ENCODE measurements at places on chromosomes 13 and 19.

DNA sequence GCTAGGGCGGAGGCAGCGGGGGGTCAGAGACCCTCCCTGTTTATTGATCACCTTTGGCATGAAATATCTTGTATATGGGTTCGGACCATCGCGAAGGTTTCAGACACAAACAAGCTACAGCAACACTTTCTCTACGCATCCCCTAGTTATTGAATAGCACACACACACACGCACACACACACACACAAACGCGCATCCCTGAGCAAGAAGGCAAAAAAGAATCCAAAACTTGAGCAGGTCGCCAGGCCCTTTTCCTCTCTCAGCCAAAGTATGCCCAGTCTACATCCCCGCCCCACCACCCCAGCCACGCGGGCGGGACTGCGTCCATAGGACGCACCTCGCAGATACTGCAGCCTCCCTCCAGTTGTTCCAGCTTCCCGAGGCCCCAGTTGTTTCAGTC, 16.0 kb downstream of the POU4F1 start:
- DNase-seq: no peak

- DNase-seq: no peak
Observed at GRCh38 chr13:105074755-105075154, 1460.7 kb downstream of the EFNB2 start.

GRCh38 chr13:85076343-85076742, 722.9 kb downstream of the SLITRK6 start:
- no peak for DNase-seq

DNA sequence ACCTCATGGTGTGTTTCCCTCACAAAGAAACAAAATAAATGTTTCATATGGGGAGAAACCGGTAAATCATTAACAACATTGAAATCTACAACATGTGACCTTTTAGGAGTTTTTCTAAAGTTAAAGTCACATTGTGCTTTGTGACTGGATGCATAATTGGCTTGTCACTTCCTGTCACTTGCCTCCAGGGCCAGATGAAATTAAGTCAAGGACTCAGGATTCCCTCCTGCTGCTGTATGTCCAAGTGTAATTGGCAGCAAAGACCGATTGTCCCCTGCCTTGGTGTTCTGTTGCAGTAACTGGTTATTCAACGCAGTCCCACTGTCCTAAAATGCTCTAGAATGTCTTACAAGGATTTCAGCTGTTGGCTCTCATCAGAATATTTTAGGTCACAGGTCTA, 448.2 kb downstream of the LIG4 start:
- DNase-seq: no peak

- DNase-seq: no peak
Observed at GRCh38 chr19:10551698-10552301, 8.1 kb downstream of the ATG4D start.

DNA sequence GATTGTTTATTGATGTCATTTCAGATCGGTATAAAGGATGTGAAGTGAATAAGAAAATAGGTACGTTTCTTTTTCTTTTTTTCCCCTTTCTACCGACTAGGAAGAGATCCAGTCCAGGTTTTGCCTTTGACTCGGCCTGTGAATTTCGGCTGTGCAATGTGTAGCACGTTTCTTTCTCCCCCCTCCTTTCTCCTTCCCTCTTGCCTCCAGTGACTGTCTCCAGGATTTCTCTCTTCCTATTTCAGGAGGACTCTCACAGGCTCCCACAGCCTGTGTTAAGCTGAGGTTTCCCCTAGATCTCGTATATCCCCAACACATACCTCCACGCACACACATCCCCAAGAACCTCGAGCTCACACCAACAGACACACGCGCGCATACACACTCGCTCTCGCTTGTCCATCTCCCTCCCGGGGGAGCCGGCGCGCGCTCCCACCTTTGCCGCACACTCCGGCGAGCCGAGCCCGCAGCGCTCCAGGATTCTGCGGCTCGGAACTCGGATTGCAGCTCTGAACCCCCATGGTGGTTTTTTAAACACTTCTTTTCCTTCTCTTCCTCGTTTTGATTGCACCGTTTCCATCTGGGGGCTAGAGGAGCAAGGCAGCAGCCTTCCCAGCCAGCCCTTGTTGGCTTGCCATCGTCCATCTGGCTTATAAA, at the start of gene GPC6:
TSS of gene GPC6 (plus strand) at position 185 of the 657 bp plus-strand sequence.
- no peak for DNase-seq

Data from activated CD8-positive, alpha-beta memory T cell treated with anti-CD3 and anti-CD28 coated beads for 1 hour (primary cell).